ENCODE measurements at places on chromosomes 2 and 18. TPM values are rescaled to one million over a fixed set of nuclear protein-coding genes. Genes with fewer than 3 reads are reported as not detected.

DNA sequence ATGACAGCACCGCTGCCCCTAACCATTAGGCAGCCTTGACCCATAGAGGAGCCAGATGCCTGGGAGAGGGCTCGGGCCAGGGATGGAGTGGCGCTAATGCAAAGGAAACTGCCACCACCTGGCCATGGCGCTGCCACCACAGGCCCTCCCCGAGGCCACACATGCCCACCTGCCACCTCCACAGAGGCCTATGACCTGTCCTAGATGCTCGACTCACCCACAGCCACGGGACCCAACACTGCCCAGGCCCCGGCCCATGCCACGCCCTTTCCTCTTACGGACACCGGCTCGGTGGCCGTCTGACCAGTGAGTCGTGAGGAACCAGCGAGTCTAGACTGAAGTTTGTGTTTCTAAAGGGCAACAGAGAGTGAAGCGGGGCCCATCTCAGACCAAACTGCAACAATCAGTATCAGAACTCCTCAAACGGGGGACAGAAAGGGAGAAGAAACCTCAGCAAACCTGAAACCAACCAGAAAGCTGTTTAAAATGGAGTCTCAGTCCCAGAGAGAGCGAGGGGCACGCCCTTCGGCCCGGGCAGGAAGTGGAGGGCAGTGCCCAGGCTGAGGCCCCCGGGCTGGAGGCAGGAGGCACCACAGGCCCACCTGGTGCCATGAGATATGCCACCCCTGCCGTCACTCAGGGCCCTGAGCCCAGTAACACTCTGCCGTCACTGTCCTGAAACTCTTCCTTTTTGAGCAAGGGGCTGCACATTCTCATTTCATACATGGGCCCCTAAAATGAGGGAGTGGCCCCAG, 711 bp downstream of the GPR17 start:
- DNase-seq: no peak

GRCh38 chr2:216554755-216555154, 56.1 kb downstream of the RPL37A start:
- no peak for DNase-seq

FAM161A gene
- 6.1 TPM for total RNA-seq

OR6B2 gene
- 2.7 TPM for total RNA-seq

- DNase-seq: no peak
Measured at GRCh38 chr2:44578471-44579093, 216.8 kb downstream of the CAMKMT start.

CNGA3 gene
- total RNA-seq: 0.30 TPM

RAX gene
- total RNA-seq: not detected
